ENCODE measurements at places on chromosomes 13 and 19. TPM values are rescaled to one million over a fixed set of nuclear protein-coding genes. Genes with fewer than 3 reads are reported as not detected.

The TTC9B gene
- total RNA-seq, result not detected

The ZNF253 gene
- total RNA-seq, result 25.6 TPM

The SMIM17 gene
- not detected for total RNA-seq

The NOTCH3 gene
- 0.31 TPM for total RNA-seq

The ZNF726 gene
- 20.3 TPM for total RNA-seq

DNA sequence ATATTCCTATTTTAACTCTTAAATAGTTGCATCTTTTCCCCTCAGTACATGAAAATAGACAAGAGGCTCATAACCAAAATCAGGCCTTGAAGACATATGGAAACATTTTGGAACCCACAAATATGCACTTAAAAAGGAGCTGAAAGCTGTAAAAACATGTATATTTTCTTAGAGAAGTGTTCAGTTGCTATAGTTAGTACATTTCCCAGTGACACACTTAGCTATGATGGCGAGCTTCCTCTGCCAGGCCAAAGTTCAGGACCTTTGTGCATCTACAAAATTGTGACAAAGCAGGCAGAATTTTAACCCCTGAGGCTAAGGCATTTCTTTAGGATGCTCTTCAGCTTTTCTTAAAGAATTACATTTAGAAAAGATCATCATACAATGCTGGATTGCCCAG lies 54.5 kb downstream of the RCBTB2 start:
- no peak for DNase-seq

DNA sequence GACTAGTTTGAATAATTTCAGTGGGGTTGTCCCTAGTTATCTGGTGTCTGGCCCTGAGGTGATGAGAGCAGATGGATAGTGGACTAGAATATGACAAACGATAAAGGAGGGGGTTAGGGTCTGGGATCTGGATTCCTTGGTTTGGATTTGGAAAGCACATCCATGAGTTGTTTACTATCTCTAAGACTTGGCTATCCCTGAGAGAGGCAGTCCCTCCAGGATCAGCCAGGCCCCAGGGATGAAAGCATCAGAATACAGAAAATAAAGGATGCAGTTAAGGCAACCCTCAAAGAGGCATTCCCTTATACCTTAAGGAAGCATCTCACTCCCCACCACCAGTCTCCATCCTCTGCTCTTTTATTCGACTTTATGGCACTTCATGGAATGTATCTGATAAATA lies 230.7 kb downstream of the NHLRC3 start:
- no peak for DNase-seq

DNA sequence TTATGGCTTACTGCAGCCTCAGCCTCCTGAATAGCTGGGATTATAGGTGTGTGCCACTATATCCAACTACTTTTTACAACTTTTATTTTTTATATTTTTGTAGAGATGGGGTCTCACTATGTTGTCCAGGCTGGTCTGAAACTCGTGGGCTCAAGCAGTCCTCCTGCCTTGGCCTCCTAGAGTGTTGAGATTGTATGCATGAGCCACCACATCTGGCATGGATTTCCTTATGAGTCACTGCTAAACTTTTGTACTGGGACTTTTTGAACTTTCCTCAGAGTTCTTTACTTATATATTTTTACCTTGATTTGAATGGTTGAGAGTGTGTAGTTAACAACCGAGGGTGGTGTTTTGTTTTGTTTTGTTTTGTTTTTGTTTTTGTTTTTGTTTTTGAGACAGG lies 33.4 kb downstream of the DNAJC3 start:
- DNase-seq, result no peak

DNA sequence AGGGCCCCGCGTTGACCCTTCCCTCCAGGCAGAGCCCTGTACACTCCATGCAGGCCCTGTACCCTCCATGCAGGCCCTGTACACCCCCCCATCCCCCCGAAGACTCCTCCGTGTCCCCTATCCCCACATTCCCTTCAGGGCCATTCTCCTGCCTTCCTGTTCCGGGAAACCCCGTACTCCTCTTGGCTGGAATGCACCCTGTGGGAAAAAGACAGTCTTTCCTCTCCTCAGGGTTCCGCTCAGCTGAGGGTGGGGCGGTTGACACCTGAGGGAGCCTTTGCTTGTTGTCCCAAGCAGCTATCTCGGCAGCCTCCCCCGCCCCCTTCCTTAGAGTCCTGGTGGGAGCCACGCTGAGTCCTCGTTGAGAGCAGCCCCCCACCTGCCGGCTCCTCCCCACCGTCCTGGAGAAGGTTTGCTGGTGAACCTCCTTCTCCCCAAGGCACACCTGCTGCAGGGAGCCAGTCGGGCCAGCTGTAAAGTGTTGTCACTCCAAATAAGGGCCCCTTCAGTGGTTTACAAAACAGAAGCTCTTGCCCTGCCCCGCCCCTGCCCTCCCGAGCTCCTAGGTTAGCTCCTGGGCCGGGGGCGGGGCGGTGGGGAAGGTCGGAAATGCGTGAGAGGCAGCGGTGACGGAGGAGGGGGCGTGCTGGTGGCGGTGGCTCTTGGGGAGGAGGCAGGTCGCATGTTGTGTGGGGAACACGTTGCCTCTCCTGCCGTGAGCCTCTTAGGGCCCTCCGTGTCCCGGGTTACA lies 1.5 kb downstream of the GNA11 start:
- DNase-seq, result no peak

All from activated naive CD8-positive, alpha-beta T cell treated with anti-CD3 and anti-CD28 coated beads, Interleukin-2, amount 10 ng/mL, durations not matched to agents 7 days and 5 days (primary cell).